ENCODE measurements at places on chromosomes 12 and 14.

DNA sequence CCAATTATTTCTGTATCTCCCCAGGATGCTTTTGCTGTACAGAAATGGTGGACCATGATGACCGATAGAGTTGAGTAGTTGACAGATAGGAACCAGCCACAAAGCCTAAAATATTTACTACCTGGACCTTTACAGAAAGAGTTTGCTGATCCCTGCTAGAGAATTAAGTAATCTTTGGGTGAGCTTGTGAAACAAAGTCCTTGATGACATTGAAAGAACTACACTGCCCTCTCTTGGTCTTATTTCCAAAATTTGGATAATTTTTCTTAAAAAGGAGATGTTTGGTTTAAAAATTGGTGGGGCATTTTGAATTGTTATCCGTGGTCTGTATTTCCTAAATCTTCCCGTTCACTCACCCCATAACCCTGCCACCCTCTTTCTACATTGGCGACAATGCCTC, 13.7 kb upstream of the TCTN1 start:
- peak; percentile 50 for ATAC-seq

DNA sequence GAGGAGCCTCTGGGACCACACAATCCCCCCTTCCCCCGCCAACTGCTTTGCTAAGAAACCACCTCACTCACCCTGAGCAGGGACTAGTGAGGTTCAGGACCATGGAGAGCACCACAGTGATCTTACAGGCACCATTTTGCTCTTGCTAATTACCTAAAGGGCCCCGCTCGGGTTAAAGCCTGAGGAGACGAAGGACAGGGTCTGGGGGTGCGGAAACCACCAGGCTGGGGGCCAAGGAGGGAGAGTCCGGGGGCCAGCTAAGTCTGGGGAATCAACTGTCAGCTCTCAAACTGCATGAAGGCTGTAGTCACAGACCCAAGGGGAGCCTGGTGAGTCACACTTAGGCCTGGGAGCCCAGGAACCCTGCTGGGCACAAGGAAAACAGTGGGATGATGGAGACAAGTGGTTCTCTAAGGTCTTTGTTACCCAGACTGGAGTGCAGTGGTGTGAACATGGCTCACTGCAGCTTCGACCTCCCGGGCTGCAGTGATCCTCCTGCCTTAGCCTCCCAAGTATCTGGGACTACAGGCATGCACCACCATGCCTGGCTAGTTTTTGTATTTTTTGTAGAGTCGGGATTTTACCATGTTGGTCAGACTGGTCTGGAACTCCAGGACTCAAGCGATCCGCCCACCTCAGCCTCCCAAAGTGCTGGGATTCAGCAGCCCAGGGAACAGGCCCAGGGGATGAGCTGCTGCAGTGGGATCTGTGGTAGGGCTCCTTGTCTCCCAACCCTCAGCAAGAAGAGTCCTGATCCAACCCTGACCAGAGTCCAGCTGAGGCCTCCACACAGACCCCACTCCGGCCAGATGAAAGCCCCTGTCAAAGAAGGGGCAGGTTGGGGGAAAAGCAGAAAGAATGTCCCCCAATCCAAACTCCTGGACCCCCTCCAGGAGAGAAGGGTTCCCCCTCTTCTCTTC, 98.8 kb downstream of the CALM1 start:
- ATAC-seq = no peak

DNA sequence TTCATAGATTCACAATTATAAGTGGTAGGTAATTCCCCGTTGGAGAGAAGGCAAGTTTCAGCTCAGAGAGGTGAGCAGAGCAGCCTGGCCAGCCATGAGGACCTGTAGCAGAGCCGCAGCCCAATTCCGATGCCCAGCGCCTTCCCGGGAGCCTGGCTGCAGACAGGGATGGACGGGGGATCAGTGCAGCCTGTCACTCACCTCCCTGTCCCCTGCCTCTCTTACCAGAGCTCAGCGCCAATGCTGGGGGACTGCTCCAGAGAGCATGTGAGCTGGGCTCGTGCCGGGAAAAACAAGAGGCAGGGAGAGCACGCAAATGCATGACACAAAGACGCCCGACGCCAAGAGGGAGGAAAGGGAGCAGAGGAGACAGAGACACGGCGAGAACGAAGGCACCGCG, 231.9 kb downstream of the BCL11B start:
- no peak for ATAC-seq

DNA sequence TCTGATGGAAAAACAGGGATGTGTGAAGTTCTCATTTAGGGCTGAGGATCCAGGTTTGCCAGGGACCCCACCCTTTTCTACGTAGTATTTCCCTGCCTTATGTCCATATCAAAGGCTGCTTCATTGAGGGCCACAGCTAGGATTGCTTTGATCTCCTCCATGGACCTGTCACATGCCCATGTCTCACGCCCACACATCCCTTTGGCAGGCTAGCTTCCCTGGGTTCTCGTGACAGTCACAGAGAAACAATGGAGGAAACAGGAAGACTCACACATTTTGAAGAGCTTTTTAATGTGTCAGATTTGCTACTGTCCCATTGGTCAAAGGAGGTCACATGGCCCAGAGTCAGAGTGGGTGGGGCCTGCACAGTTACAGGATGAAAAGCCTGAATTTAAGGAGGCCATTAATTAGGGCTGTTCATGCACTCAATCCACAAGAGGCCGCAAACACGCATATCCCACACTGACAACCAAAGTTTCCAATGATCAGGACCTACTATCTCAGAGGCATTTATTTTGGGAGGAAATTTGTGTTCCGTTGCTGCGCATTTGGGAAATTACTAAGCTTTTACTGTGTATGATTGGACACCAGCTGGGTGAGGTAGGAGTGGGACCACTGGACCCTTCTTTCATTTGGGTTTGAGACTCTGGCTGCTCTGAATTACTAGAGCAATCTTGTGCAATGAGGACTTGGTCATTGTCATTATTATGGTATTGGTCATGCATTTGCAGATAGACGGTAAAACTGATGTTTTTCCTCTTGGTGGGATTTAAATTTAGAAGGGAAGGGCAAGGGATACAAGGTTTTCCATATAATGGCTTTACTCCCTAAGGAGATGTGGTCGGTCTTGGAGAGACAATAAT, 266.2 kb downstream of the KTN1 start:
- no peak for ATAC-seq

- ATAC-seq = no peak
Measured at GRCh38 chr12:79826267-79827128, 108.4 kb downstream of the PPP1R12A start.

- no peak for ATAC-seq
Measured at GRCh38 chr12:81627336-81628189, 131.6 kb downstream of the PPFIA2 start.

GRCh38 chr14:56207626-56208292, 89.5 kb downstream of the PELI2 start:
- ATAC-seq = no peak

GRCh38 chr12:127991485-127991884, 275.5 kb upstream of the TMEM132C start:
- no peak for ATAC-seq

GRCh38 chr12:113235976-113236375, 14.7 kb downstream of the TPCN1 start:
- ATAC-seq = no peak

- ATAC-seq = no peak
Measured at GRCh38 chr12:112285600-112286401, 96.4 kb downstream of the HECTD4 start.

- no peak for ATAC-seq
Measured at GRCh38 chr12:54296393-54297099, 4.3 kb downstream of the NFE2 start.

DNA sequence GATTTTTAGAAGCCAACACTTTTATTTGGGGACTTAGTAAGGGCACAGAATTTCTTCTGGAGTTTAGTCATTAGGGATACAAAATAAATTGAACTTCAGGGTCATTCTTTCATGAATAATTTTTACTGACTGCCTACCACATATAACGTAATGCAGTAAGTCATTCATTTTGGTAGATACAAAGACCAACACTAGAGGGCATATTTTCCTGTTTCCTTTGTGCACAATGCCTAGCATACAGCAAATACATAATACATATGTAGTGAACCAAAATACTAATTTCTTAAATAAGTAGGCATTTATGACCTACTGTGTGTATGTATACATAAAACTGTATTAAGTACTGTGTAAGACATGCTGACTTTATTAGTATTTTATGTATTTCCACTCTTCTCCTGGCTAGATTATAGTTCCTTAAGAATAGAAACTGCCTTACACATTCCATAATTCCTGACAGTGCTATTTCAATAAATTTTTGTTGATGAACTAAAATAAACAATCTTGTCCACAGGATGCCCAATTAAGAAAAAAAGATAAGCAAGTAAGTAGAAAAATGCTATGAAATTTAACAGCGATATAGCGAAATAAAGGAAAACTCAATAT, 47.9 kb downstream of the PPP1R12A start:
- no peak for ATAC-seq

DNA sequence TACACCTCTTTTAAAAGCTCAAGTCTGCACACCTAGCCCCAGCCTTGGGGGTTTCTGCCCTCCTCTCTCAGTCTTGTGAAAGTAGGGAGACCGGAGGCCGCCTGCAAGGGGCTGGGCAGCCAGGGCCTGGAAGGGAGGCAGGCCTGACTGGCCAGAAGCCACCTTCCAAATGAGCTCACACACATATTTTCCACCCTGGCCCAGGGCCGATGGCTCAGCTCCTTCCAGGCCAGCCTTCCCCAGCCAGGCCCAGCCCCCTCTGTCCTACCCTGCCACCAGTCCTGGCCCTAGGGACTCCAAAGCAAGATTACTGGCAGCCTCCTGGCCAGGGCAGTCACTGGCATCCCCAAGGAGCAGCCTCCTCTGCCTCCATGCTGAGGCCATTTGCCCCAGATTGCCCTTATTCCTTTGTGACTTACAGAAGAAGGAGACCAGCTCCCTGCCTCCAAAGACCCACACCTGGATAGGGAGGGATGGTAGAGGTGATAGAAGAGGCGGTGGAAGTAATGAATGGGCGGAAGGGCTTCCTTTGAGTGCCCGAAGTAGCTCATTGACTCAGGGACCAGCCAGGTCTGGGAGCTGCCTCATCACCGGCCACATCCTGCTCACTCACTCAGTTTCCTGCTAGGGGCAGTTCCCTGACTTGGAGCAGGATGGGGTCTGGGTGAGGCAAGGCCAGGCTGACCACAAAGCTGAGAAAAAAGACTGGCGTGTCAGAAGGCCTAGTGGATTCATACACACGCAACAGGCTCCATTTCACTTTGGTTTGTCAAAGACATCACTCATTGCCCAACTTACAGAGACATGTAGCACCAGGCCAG, 14.8 kb downstream of the MMP14 start:
- ATAC-seq = peak; percentile 75

GRCh38 chr12:89988188-89988915, 279.7 kb upstream of the ATP2B1 start:
- no peak for ATAC-seq
